Foreskin fibroblast (primary cell): ENCODE measurements at places on chromosomes 16 and 17.

GRCh38 chr17:82167028-82167427, 45.6 kb downstream of the CCDC57 start:
- no peak for DNase-seq

DNA sequence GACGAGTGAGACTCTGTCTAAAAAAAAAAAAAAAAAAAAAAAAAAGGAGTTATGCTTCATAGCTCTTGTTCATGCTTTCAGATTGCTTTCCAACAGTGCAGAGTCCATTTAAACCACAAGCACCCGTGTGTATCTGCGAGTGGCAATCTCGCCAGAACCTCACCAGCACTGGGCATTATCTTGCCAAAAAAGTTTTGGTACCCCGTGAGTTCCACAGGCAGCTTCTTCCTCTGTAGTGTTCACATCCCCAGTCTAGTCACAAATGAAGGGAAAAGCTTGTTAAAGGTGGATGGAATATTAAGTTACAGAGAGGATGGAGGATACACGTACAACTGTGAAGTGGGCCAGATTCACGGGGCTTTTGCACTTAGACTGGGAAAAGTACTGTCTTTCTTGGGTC, 33.5 kb downstream of the WSB1 start:
- DNase-seq: no peak

DNA sequence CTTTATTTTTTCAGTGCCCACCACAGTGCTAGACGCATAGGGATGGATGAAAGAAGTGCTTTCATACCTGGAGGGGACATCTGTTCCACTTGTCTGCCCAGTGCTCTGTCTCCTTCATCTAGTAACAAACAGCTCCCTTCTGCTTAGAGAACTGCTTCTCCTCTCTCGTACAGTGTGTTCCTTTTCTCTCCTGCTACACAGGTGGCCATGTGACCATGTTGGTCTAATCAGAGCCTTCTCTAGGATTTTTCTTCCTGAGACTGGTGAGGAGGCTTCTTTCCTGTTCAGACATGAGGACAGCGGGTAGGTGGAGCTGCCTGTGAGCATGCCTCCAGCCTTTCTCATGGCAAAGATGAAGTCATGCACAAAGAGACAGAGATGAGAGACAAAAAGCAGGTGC, 182.7 kb downstream of the TMEM132E start:
- no peak for DNase-seq

DNA sequence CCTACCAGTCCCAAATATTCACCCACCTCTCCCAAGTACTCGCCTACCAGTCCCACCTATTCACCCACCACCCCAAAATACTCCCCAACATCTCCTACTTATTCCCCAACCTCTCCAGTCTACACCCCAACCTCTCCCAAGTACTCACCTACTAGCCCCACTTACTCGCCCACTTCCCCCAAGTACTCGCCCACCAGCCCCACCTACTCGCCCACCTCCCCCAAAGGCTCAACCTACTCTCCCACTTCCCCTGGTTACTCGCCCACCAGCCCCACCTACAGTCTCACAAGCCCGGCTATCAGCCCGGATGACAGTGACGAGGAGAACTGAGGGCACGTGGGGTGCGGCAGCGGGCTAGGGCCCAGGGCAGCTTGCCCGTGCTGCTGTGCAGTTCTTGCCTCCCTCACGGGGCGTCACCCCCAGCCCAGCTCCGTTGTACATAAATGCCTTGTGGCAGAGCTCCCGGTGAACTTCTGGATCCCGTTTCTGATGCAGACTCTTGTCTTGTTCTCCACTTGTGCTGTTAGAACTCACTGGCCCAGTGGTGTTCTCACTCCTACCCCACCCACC, 29.8 kb downstream of the POLR2A start:
- DNase-seq: no peak

- DNase-seq: no peak
Measured at GRCh38 chr16:49373504-49373903, at the start of gene C16orf78. Gene C16orf78 (plus strand): TSS chr16:49373804. CDS start chr16:49373940, 136 bp downstream.

- DNase-seq: no peak
Measured at GRCh38 chr17:50660887-50661345, 26.2 kb downstream of the ABCC3 start.

DNA sequence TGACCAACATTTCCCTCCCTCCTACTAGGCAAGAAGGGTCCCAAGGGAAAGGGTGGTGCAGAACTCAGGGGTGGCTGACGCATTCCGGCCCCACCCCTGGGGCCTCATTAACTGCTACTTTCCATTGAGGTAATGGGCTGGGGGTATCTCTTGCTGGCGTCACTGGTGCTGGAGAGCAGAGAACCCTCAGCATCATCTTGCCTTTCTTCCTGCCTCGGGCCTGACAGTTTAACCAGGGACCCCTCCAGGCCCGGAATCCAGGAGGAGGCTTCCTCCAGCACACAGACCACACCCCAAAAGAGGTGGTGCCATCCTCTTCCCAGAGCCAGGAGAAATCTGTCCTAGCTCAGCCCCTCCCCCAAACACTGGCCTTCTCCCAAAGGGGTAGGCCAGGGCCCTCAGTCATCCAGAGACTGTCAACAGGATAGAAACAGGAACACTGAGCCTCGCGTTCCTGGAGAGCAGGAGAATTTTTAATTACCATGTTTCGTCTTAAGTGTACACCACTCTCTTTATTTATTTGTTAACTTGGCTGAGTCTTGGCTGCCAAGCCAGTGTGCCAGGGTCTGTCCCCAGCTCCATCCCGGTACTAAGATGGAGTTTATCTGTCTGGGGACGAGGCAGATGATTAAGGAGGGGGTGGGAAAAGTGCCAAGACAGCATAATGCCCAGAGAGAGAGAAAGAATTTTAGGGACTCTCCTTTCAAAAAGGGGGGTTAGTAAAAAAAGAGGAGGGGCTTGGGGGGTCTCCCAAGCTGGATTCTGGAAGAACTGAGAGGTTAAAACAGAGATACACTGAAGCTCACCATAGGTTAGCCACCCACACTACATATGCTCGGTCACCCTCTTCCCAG, 5.1 kb downstream of the ETV4 start:
- DNase-seq: no peak
